NCI-H2029 (cell line): ENCODE measurements at places on chromosomes 16 and 17.
A peak's percentile ranks its signal among the peaks of the same experiment; 100 is the strongest.

DNA sequence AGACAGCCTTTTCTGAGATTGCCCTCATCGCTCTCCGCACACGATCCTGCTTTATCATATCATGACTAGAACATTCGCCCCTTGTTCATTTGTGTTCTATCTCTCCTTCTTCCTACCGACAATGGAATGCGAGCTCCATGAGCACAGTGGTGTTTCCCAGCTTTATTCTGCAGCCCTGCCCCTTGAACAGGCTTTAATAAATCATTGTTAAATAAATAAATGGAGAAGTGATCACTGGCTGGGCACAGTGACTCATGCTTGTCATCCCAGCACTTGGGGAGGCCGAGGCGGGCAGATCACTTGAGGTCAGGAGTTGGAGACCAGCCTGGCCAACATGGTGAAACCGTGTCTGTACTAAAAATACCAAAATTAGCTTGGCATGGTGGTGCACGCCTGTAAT lies 1063.3 kb upstream of the EEF2KMT start:
- DNase-seq: no peak

- no peak for DNase-seq
Measured at GRCh38 chr16:86836503-86837129, 258.3 kb downstream of the FOXL1 start.

GRCh38 chr17:29615492-29616299 lies 7.0 kb downstream of the CORO6 start:
- peak; percentile 50 for DNase-seq

DNA sequence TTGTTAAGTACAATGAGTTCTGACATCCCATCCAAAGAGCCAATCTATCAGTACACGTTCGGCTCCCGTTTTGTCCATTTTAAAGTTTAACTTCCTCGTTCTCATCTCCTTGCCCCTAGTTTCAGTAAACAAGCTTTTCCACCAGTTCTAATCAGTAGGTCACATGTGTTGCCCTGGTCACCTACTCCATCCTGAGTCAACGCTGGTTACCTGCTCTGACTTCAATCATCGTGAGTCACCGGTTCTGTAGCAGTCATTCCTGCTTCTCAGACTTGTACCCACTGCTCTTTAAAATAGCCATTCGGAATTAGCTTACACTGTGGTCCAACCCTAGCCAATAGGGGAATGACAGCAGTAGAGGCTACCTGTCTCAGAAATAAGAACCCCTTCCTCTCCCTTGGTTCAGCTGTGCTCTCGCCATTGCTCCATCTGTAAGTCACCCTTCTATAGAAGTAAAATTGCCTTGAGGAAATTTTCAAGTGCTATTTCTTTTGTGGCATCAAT lies 191.0 kb downstream of the CPPED1 start:
- no peak for DNase-seq

GRCh38 chr17:81458628-81459027 lies 54.0 kb downstream of the ACTG1 start:
- no peak for DNase-seq

DNA sequence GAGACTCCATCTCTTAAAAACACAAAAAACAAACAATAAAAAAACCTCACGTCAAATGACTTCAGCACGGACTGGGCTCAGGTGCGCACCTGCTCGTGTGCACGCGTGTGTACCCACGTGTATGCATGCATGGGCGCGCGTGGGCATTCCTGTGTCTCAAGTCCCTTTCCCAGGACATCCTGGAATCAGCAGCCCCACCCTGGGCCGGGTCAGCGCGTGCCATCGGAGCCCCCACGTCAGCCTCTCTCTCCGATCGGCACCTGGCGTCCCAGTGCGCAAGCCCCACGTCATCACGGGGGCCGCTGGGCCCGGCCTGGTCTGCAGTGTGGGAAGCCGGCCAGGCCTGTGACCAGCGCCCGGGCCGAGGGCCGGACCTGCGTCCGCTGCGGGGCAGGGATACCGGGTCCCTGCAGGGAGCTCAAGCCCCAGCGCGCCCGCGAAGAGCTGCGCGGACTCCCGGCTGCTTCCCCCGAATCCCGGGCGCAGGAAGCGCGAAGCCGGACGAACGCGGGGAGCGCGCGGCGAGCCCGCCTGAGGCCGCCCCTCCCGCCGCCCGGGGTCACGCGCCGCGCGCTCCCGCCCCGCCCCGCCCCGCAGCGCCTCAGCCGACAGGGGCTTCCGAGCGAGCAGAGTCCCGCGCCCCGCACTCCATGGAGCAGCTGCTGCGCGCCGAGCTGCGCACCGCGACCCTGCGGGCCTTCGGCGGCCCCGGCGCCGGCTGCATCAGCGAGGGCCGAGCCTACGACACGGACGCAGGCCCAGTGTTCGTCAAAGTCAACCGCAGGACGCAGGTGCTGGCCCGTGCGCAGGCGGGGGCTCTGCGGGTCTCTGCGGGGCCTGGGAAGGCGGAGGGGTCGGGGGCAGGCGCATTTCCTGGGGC lies at the start of gene FN3K:
FN3K (plus strand) TSS at position 629 of the 880 bp plus-strand sequence; CDS start at position 651, 22 bp downstream.
- peak; percentile 26 for DNase-seq

GRCh38 chr17:80720610-80721577 lies 176.3 kb downstream of the RPTOR start:
- DNase-seq: no peak

- no peak for DNase-seq
Measured at GRCh38 chr16:1656808-1657617, 21.1 kb upstream of the JPT2 start.

GRCh38 chr16:22789281-22789945 lies 24.5 kb upstream of the HS3ST2 start:
- DNase-seq: no peak

GRCh38 chr17:57860414-57860999 lies 10.7 kb upstream of the MRPS23 start:
- DNase-seq: no peak

GRCh38 chr16:77359065-77359502 lies 75.8 kb downstream of the ADAMTS18 start:
- DNase-seq: no peak

DNA sequence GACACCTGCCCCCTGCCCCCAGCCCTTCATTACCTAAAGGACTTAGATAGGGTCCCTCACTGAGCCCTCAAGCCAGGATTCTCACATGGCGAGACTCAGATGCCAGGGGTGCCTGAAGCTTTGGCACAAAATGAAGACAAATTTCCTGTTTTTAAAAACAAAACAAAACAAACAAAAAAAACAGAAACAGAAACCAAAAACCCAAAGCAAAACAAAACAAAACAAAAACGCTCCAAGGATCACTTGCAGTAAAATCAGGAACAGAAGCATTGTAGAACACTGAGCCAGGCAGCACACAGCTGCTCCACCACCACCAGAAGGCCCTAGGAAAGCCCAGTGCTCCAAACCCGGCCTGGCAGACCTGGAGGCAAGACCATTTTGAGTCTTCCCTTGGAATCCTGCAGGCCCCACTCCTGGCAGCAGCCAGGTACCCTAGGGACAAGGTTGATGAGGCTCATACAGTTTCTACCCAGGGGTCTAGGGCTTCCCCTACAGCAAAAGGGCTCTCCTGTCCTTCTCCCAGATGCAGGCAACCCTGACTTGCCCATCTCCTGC lies 20.8 kb downstream of the MYO18A start:
- DNase-seq: no peak

DNA sequence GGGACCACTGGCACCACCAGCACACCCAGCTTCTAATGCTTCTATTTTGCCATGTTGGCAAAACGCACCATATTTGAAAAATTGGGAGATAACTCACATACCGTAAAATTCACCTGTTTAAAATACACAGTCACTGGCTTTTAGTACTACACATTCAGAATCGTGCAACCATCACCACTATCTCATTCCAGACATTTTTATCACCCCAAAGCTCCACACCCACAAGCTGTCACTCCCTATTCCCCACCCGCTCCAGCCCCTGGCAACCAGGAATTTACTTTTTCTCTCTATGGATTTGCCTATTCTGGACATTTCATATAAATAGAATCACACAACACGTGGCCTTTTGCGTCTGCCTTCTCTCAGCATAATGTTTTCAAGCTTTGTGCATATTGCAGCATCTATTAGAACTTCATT lies 25.0 kb downstream of the PPL start:
- DNase-seq: no peak

DNA sequence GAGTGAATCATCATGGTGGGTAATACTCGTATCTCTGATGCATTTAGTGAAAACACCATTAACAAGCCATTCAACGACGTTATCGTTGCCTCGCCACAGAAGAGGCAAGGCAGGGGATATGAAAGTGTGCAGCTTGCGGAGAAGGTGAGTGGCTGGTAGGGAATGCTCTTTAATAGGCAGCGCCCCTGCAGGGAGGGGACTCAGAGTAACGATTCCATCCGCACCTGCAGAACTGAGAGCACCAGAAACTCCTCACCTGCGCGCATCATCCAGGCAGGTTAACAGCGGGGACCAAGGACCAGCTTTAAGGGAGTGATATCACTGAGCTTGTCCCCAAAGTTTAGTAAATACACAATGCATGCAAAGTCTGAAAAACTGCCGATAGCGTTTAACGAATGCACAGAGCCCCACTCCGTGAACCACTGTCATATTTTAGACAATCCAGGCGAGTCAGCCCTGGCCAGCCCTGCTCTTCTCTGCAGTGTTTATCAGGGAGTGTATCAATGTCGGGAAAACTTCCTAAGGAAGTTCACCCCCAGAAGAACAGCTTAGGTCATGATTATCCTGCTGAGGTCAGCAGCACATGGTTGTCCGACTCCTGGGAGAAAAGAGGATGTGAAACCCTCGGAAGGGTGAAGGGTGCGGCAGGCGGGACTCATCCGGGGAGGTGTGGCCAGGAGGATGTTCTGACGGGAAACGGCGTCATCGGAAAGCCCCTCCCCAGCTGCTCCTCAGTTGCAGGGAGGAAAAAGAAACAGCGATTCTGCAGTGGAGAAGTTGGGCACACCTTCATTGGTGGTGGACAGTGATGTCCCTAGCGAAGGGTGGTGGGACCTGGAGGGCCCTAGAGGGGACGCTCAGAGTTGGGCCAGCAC lies 68.5 kb upstream of the DNAH17 start:
- DNase-seq: no peak

DNA sequence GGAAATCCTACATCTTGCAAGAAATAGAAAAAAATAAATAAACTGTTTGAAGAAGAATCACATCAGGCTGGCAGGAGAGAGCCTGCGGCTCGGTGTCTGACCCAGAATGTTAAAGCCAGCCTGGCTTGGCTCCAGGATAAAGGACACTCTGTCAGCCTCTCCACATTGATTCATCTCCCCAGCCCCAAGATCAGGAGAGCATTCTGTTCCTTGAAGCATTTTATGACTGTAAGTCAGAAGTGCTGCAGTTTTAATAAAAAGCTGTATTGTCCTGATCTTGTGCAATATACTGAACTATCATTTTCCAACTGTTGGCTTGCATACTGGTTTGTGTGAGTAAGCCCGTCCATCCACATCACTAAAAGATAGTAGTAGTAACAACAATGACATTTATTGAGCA lies 426.6 kb downstream of the HAPSTR1 start:
- DNase-seq: no peak

DNA sequence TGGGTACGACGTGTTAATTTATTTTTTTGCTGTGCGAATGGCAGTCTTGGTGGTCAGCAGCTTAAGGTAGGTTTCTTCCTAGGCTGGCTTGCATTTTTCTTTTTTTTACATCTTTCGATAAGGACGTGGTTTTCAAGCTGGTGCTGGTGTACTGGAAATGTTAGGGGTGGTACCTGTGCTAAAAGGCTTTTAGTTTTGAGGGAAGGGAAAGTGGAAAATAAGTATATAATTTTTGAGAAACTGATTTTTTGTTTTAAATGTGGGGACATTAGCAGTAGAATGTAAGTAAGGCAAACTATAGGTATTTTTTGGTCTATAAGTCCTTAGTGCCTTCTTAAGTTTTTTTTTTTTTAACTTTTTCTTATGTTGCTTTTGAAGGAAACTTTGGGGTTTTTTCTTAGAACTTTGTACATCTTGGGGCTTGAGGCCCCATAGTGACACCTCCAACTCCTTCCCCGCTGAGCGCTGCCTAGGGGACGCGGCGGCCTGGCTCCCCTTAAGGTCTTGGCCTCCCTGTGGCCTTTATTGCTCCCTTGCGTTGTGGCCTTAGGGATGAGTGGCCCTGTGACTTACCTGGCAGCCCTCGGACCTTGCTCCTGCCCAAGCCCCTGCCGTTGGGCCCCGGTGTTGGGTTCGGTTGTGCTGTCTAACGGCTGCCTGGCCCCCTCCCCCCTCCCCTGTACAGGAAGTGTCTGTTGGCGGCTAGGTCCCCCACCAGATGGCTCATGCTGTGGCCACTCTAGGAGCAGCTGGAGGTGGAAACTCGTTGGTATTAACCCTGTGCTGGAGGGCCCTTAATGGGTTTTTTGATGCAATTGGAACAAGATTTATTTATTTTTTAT lies 88.0 kb upstream of the RPRML start:
- DNase-seq: peak; percentile 79

- DNase-seq: no peak
Measured at GRCh38 chr17:41937970-41938954, 7.8 kb downstream of the ODAD4 start.

- DNase-seq: no peak
Measured at GRCh38 chr16:12901597-12902461, at the start of gene SHISA9. TSS of gene SHISA9 (plus strand) at chr16:12901598.

DNA sequence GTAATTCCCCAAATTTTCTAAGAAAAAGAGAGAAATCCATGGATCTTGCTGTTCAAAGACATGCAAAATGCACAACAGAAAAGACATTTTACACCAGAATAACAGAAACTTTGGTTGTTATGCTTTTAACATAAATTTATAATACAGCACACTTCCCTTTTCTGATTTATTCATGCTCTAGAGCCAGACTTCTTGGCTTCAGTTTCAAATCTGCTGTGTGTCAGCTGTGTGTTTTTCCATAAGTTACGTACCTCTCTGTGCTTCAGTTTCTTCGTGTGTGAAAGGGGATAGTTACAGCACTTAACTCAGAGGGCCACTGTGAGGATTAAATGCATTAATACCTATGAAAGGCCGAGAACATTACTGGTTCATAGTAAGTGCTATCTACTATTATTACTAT lies 6.8 kb upstream of the CCL3L1 start:
- DNase-seq: no peak

- DNase-seq: no peak
Measured at GRCh38 chr17:13337151-13337550, 264.6 kb downstream of the HS3ST3A1 start.

DNA sequence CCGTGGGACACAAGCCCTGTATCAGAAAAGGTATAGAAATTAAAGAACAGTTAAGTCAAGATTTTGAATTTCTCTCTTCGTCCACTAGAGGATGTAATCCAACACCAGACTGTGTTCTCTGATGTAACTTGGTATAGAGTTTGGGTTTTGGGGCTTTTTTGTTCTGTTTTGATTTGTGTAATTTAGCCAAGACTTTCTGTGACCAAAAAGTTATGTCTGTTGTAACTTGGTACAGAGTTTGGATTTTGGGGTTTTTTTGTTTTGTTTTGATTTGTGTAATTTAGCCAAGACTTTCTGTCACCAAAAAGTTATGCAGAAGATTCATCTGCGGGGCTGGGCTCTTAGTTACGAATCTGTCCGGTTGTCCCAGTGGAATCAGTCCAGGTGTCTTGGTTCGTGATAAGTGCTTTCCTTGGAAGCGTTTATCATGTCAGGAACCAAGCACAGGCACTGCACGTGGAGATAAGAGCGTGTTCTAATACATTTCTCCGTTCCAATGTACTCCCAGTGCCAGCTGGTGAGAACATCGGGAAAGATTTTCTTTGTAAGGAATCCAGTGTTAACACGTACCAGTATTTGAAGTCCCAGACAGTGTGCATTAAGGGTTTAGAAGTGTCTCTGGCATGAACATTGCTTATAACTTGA lies 44.1 kb upstream of the SEC14L1 start:
- no peak for DNase-seq
